ENCODE measurements at places on chromosomes 3 and 15. TPM values are rescaled to one million over a fixed set of nuclear protein-coding genes. Genes with fewer than 3 reads are reported as not detected.

CRYGS gene
- 7.5 TPM for total RNA-seq

PLA2G4F gene
- not detected for total RNA-seq

ADGRG7 gene
- total RNA-seq = not detected

MESD gene
- total RNA-seq = 27.0 TPM

SLC27A2 gene
- total RNA-seq = not detected

MCF2L2 gene
- total RNA-seq = 1.0 TPM

EFHB gene
- total RNA-seq = 3.0 TPM

GCNT3 gene
- total RNA-seq = not detected

SCN11A gene
- 0.93 TPM for total RNA-seq

CPN2 gene
- total RNA-seq = not detected

CILP gene
- 0.84 TPM for total RNA-seq

HERC2 gene
- total RNA-seq = 70.8 TPM

SAMMSON gene
- 14.7 TPM for total RNA-seq

ZBBX gene
- total RNA-seq = not detected

TBC1D2B gene
- total RNA-seq = 49.0 TPM

HES1 gene
- total RNA-seq = 51.9 TPM

LDHAL6B gene
- total RNA-seq = not detected

FOXL2NB gene
- total RNA-seq = not detected

RPN1 gene
- 118 TPM for total RNA-seq

CCR8 gene
- not detected for total RNA-seq

CD47 gene
- total RNA-seq = 96.7 TPM

PML gene
- total RNA-seq = 72.6 TPM

CGNL1 gene
- total RNA-seq = 46.3 TPM

UNC13C gene
- 2.1 TPM for total RNA-seq

ELL3 gene
- 2.5 TPM for total RNA-seq

MASP1 gene
- total RNA-seq = 6.0 TPM

ZNF710 gene
- total RNA-seq = 17.9 TPM

TRNT1 gene
- 30.0 TPM for total RNA-seq

CCR5 gene
- 4.1 TPM for total RNA-seq

SLC15A2 gene
- total RNA-seq = 5.5 TPM

FAM107A gene
- total RNA-seq = 23.6 TPM

FBXO40 gene
- not detected for total RNA-seq

CPLX3 gene
- total RNA-seq = not detected

MLH1 gene
- total RNA-seq = 28.0 TPM

KIF15 gene
- 0.93 TPM for total RNA-seq

CCDC33 gene
- total RNA-seq = not detected

STARD9 gene
- total RNA-seq = 38.7 TPM

AQP9 gene
- total RNA-seq = 2.6 TPM

CFAP100 gene
- total RNA-seq = not detected

CCR1 gene
- 13.9 TPM for total RNA-seq

PRSS50 gene
- total RNA-seq = not detected

P2RY14 gene
- 1.1 TPM for total RNA-seq

C15orf62 gene
- total RNA-seq = 0.87 TPM

FGF7 gene
- total RNA-seq = 126 TPM

PLA2G4D gene
- not detected for total RNA-seq

AP3B2 gene
- total RNA-seq = 0.16 TPM

MUSTN1 gene
- 56.8 TPM for total RNA-seq

CTXN2 gene
- total RNA-seq = not detected

SEMA3G gene
- 23.8 TPM for total RNA-seq

FGD5 gene
- 36.2 TPM for total RNA-seq

SKOR1 gene
- 1.3 TPM for total RNA-seq

GTPBP8 gene
- 14.2 TPM for total RNA-seq

Data from aorta (tissue), 5 donors.